ENCODE measurements at places on chromosomes 6 and 20. TPM values are rescaled to one million over a fixed set of nuclear protein-coding genes. Genes with fewer than 3 reads are reported as not detected.

Gene PRR18
- polyA plus RNA-seq, result 0.10 TPM

Gene TMEM181
- polyA plus RNA-seq, result 11.0 TPM

Gene SLC35D3
- 0.52 TPM for polyA plus RNA-seq

Gene FBXO5
- polyA plus RNA-seq, result 2.7 TPM

All from adipose tissue (tissue), 3 donors.